Stimulated activated CD8-positive, alpha-beta memory T cell treated with anti-CD3 and anti-CD28 coated beads, Interleukin-4, amount 100 ng/mL, for 24 hours (primary cell): ENCODE measurements at places on chromosomes 3 and 15.

- no peak for DNase-seq
Measured at GRCh38 chr3:76199382-76199781, 414.0 kb upstream of the ZNF717 start.

DNA sequence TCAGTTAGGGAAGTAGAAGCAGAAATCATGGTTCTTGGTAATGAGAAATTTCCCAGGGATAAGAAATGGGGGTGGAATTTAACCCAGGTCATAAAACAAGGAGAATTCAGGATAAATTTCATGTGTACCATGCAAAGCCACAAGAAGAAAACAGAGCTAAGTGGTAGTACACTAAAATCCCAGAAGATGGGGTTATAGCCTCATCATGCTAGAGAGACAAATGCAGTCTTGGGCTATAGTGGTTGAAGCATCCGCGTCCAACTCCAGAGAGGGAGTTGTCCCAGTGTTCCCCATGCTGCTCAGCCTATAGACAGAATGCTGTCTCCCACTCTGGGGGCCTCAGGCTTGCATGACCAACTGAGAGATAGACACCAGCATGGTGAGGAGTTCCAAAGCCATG, 36.2 kb upstream of the CLRN1 start:
- DNase-seq: no peak

GRCh38 chr3:127754411-127755304, 67.7 kb downstream of the MGLL start:
- DNase-seq: peak; percentile 26

GRCh38 chr3:169668072-169668956, 4.8 kb upstream of the MECOM start:
- DNase-seq: no peak

- DNase-seq: no peak
Measured at GRCh38 chr3:137866001-137866400, 101.9 kb downstream of the SOX14 start.

DNA sequence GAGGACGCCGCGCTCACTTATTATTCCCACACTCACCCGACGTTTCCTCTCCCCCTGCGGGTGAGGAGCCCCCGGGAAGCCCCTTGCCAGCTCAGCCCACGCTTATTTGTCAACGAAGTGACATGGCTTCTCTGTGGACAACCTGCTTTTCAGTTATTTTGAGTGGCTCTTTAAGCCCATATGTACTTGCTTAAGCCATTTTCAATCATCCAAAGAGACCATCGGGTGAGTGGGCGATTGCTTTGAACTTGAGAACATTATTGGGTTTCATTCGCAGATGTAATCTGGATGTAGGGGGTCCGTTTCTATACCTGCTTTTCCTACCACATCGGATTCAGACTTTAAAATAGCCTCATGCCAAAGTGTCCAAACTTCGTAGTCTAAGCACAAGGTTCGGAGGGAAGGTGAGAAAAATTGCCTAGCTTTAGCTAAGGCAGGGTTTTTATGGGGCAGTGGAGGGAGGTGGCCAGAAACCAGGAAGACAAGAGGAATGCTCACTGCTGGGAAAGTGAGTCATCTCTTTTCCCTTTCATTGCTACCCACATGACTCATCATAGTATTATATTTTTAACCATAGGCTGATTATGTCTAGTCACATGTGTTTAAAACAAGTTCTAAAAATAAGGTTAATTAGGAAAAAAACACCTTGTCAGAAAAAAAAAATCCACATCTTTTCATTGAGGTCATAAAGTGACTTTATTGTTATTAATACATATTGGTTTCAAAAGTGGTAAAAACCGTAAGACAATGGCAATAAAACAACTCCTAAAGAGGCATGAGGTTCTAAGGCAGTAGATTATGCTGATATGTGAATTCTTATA, 773.1 kb upstream of the NR2F2 start:
- no peak for DNase-seq

- DNase-seq: no peak
Measured at GRCh38 chr15:101618851-101619614, 33.1 kb downstream of the TM2D3 start.

DNA sequence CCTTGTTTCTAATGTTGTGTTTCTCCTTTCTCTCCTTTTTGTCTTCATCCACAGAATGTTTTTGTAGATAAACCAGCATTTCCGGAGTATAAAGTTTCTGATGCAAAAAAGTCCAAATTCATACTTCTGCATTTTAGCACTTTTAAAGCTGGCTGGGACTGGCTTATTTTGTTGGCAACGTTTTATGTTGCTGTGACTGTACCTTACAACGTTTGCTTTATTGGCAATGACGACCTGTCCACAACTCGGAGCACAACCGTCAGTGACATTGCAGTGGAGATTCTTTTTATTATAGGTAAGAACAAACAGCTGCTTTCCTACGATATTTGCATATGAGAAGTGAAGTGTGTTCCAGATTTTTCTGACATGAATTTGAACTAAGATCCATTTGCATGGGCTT, 199.4 kb downstream of the KCNH8 start:
- DNase-seq: no peak

DNA sequence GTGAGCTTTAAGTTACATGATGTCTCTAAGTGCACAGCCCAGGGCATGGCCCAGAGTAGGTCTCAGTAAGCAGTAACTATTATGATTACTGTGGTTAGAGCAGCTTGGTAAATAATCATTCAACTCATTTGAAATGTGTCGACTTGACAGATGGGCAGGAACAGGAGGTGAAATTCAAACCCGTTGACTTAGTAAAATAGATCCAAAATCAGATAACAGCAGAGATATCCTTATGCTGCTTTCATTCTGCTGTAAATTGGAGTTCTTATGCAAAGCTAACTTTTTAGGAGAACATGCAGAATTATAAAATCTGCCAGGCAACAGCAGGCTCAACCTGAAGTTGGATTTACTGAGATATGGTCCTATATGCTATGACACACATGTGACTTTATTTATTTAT, 118.7 kb upstream of the KLHL25 start:
- no peak for DNase-seq

DNA sequence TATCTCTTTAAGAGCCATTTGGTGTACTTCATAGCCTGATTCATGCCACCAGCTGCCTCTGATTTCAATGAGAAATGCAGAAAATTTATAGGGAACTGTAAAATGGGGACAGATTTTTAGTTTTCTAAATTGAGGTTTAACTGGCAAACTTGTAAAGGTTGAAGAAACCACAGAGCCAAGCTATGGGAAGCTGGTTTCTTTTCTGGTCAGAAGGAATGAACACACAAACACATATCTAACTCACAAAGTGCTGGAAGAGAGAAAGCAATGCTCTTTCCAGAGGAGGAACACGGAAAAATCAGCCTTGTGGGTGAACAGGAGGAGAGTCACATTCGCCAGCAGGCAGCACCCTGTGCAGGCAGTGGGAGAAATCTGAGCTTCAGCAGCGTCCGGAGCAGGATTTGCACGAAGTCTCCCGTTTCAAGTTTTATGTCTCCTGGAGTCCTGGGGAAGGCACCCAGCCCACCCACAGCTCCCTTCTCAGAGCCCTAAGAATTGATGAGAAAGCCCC, 481 bp downstream of the MASP1 start:
- no peak for DNase-seq

DNA sequence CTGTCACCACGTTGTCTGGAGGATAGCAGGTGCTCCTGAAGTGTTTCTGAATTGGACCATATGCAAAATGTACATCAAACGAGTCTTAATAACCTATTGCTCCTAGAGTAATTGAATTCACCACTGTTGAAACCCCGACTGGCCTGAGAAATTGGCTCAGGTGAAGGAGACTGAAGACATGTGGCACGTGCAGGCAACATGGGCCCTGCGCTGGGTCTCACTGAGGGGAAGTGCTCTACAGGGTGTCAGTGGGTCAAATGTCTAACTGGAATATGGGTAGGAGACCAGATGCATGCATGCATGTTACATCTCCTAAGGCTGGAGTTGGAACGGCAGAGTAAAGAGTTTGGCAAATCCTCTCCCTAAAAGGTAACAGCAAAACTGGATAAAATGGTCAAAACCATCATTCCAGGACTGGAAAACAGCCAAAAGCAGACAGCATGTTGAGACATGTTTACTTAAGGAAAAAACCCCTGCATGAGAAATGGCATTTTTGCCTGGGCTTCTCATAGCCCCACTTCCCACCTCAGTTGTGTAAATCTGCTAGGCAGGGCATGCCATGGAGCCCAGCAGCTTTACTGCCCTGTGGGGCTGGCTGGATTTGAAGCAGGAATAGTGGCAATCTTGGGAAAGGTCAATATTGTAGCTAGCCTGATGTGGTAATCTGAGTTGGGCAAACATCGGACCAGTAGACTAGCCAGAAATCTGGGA, 131.3 kb downstream of the TJP1 start:
- no peak for DNase-seq

DNA sequence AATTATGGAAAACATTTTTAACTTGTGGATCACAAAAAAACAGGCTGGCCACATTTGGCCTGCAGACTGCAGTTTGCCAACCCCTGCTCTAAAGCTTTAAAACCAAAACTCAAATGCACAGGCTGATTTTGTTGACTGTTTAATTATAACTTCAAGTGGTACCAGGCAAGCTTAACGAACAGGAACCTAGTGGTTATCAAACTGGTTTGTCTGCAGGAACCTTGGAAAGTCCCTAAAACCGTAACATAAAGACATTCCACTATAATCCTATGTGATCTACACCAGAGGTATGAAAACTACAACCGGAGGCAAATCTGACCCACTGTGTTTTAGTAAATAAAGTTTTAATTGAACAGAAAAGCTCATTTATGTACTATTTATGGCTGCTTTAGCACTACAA, 52.4 kb downstream of the TBL1XR1 start:
- DNase-seq: no peak

- no peak for DNase-seq
Measured at GRCh38 chr15:64096668-64097384, 1.0 kb downstream of the SNX1 start.

GRCh38 chr3:74075241-74075640, 450.5 kb upstream of the PDZRN3 start:
- DNase-seq: no peak

DNA sequence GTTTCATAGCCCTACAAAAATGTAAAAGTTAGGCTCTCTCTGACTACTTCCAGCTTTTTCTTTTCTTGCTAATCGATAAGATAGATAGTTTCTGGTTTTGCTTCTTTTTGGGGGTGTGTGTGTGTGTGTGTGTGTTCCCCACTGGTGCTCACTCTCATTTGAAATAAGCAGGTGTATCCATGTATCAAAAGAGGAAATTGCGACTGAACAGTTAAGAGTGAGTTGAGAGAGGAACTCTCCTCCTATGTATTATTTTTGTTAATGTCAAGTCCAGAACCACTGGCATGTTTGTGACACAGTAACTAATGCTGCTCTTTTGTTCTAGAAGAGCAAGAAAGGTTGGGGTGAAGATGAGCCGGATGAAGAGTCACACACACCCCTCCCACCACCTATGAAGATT, 96.7 kb upstream of the UMPS start:
- no peak for DNase-seq

GRCh38 chr15:20348900-20349773, 192.5 kb downstream of the GOLGA6L6 start:
- DNase-seq: no peak

DNA sequence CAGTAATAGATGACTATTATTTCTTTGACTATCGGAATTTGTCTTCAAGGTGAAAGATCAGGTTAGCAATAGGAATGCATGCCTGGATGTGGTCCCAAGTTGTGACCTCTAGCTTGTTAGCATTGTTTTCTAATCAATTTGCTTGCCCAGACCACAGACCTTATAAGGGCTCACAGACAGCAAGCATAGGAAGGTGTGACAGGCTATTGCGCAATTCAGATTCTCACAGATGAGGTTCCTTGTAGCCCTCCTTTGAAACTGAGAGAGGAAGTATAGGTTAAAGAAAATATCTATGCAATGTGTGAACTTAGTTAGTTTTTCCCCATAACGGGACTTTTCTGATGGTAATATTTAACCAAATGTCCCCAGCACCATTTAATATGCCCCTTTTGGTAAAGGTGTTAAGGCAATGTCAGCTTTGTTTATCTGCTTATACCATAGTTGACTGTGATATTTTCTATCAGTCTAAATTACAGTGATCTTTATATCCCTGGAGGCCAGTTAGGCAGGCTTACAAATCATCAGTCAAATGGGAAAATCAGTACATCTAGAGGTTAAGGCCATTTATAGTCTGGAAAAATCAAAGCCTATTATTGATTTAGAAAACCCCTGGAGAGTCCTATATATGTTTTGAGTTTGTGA, 168.1 kb upstream of the MBNL1 start:
- DNase-seq: no peak

DNA sequence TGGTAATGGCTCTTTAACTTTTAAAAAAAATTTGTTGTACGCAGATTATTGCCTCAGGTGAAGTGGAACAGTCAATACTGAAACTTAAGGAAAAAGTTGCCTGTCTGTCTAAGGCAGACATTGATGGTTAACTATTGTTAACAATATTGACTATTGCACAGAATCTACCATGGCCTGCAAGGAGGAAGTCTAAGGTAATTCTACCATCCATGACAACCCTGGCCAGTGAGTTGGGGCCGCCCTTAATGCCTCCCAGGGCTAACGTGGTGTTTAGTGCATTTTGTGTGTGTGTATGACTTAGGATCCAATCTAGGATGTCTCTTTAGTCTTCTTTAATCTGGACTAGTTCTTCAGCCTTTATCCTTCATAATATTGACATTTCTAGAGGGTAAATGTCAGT, 2.1 kb upstream of the CPB1 start:
- DNase-seq: no peak
